ENCODE measurements at places on chromosomes 16 and 17. TPM values are rescaled to one million over a fixed set of nuclear protein-coding genes. Genes with fewer than 3 reads are reported as not detected.

GRCh38 chr17:49890852-49891251 is 43.0 kb upstream of the TAC4 start:
- no peak for DNase-seq
- no peak overlapping the region for H3K27ac ChIP-seq
- H3K4me1 ChIP-seq, result no peaks in the 10 kb centered on the region
- no peaks in the 10 kb centered on the region for H3K36me3 ChIP-seq

DNA sequence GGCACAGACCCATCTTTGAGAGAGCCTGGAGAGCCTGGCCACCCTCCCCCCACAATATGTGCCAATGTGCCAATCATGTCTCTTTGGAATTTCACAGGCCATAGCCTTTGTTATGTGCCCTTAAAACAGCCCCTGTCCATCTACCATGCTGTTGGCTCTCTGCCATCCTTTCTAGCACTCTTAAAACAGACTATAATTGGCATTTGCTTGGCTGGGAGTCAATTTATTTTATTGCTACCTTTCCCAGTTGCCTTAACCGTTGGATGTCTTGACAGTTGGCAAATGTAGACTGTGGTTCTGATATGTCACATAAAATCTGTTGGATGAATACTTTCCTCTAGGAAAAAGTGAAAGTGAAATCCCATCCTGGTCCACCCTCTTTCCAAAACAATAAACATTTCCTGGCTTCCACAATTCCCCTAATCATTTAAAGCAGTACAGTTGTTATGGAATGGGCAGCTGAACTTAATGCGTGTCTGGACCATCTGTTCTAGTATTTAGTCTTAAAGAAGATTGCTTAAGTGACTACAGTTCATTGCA is 394.0 kb downstream of the KCNJ2 start:
- H3K27me3 ChIP-seq, result peaks cover 4% of the 10 kb centered on the region
- H3K4me3 ChIP-seq, result no peak overlapping the region
- H3K4me1 ChIP-seq, result no peaks in the 10 kb centered on the region

- H3K27ac ChIP-seq, result no peak overlapping the region
- DNase-seq, result no peak
- H3K27me3 ChIP-seq, result no peaks in the 10 kb centered on the region
- H3K4me3 ChIP-seq, result no peak overlapping the region
These were observed 52.5 kb downstream of the TEKT5 start for GRCh38 chr16:10641953-10642949.

GRCh38 chr17:82065193-82065637 is 389 bp downstream of the DUS1L start:
- peaks cover 1% of the 10 kb centered on the region for H3K36me3 ChIP-seq
- H3K4me1 ChIP-seq, result peaks cover 14% of the 10 kb centered on the region
- H3K4me3 ChIP-seq, result peak overlapping the region; percentile 75

- H3K27me3 ChIP-seq, result no peaks in the 10 kb centered on the region
- H3K27ac ChIP-seq, result no peak overlapping the region
- H3K36me3 ChIP-seq, result no peaks in the 10 kb centered on the region
- no peak overlapping the region for H3K4me3 ChIP-seq
- DNase-seq, result no peak
These were observed 2231.0 kb downstream of the TP53TG3F start for GRCh38 chr16:35690413-35690812.

DNA sequence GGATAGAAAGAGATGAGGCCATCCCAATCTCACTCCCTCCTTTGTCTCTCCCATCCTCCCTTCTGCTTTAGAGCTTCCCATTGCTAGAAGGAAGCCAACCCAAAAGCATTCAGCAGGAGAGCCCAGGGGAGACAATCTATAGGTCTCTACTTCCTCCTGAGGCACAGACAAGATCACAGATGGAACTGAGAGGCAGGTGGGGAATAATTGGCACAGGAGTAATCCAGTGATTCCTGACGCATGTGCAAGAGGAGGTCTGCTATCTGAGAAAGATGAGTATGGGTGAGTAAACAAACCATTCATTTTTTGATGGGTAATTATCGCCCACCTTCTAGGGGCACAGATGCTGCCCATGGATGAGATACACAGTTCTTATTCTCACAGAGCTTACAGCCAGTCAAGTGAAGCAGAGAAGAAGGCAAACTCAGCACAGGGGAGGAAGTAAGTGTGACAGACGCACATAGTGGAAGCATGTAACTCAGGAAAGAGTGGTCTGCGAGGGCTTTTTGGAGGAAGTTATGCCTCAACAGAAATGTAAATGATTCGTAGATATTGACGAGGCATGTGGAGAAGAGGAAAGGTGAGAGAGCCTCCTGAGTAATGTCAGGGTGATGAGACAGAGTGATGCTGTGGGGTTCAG is 88.9 kb upstream of the HLF start:
- peaks cover 3% of the 10 kb centered on the region for H3K36me3 ChIP-seq
- H3K4me1 ChIP-seq, result no peaks in the 10 kb centered on the region
- no peaks in the 10 kb centered on the region for H3K27me3 ChIP-seq
- no peak overlapping the region for H3K4me3 ChIP-seq
- no peak for DNase-seq

DNA sequence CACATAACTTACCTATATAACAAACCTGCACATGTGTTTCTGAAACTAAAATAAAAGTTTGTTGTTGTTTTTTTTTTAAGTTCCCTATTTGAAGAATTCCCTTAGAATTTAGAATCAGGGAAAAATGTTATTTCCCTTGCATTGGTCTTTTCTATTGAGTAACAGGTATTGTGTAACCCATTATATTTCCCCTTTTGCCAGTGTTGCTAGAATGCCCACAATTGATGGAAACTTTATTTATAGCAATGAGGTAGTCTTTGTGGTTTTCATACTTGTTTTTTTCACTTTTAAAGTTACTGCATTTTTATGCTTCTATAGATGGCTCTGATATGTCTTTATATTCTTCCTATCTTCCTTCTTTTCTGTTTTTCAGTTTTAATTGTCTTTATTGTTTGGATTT is 3.9 kb downstream of the NLRP1 start:
- peaks cover 63% of the 10 kb centered on the region for H3K36me3 ChIP-seq
- H3K4me3 ChIP-seq, result no peak overlapping the region
- H3K27me3 ChIP-seq, result no peaks in the 10 kb centered on the region

DNA sequence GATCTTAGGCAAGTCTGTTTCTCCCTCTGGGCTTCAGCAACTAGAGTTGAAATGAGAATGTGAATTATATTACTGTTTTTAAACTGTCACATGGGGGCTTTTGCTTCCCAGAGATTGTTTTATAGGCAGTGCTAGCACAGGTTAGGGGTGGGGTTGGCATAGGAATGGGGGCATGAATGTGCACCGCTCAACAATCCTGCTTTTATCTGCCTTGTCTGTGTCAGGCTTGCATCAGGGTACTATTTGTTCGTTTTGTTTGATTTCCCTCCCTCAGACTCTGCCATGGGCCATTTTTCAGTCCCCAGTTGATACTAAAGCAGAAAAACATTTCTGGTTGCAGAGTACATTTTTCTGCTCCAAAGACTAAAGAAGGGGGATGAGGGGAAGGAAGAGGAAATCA is 34.6 kb upstream of the IRX6 start:
- DNase-seq, result no peak
- H3K36me3 ChIP-seq, result no peaks in the 10 kb centered on the region
- no peak overlapping the region for H3K27ac ChIP-seq
- no peaks in the 10 kb centered on the region for H3K4me1 ChIP-seq

DNA sequence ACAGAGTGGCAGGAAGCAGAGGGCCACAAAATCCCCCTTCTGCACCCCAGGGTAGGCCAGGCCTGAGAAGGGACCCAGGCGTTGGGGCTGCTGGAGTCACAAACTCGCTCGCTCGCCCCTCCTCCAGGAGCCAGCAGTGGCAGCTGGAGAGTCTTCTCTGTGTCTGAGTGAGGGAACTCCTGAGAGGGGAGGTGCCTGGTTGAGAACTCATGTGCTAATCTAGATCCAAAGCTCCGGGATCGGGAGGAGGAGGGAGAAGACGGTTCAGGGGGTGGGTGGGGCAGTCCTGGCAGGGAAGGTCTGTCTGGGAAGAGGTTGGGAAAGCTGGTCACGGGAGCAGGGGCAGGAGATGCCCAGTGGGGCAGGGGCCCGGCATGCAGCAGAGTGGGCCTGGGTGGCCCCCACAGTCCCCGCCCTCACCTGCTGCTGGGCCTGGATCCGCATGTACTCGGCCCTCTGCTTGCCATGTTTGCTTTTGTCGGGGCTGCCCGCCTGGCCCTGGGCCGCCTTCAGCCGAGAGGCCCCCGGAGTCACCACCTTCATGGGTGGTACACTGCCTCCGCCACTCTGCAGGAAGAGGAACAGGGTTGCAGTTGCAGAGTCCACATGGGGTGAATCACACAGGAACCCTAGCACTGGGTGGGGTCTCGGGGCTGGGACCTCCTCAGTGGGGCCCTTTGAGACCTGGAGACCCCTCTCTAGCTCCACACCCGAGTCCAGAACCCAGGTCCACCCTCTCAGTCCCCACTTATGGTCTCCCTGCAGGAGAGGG is 62.2 kb downstream of the SRCIN1 start:
- H3K27ac ChIP-seq, result no peak overlapping the region
- H3K4me3 ChIP-seq, result no peak overlapping the region
- peaks cover 10% of the 10 kb centered on the region for H3K27me3 ChIP-seq
- H3K36me3 ChIP-seq, result no peaks in the 10 kb centered on the region
- no peak for DNase-seq

- H3K27me3 ChIP-seq, result no peaks in the 10 kb centered on the region
- H3K36me3 ChIP-seq, result peaks cover 46% of the 10 kb centered on the region
- peak; percentile 88 for DNase-seq
- peak within 1 kb of the TSS; percentile 82 for H3K4me3 ChIP-seq
- peaks cover 65% of the 10 kb centered on the region for H3K4me1 ChIP-seq
These were observed at the start of gene LIMD2 for GRCh38 chr17:63699638-63700527. Gene LIMD2, minus strand, starts transcription at chr17:63700125. Its CDS starts 827 bp downstream, at chr17:63699298.

- no peaks in the 10 kb centered on the region for H3K36me3 ChIP-seq
- H3K27me3 ChIP-seq, result peaks cover 30% of the 10 kb centered on the region
- no peak overlapping the region for H3K4me3 ChIP-seq
- H3K27ac ChIP-seq, result no peak overlapping the region
- no peaks in the 10 kb centered on the region for H3K4me1 ChIP-seq
- no peak for DNase-seq
These were observed 266.2 kb upstream of the FOXF1 start for GRCh38 chr16:86244158-86244557.

Gene CSF3
- not detected for total RNA-seq

Gene HOXB7
- 0.30 TPM for total RNA-seq

Gene PYY
- total RNA-seq, result not detected

Gene KRT28
- not detected for total RNA-seq

Gene TK2
- 6.4 TPM for total RNA-seq

Gene ITGAD
- not detected for total RNA-seq

Gene MEAK7
- total RNA-seq, result 8.9 TPM

Gene TMUB2
- total RNA-seq, result 20.3 TPM

Gene GINS3
- 23.0 TPM for total RNA-seq

Gene CPNE7
- 18.7 TPM for total RNA-seq

Gene HS3ST3A1
- total RNA-seq, result 0.56 TPM

Gene SYT17
- not detected for total RNA-seq

Gene TNFSF12
- total RNA-seq, result 13.7 TPM

Gene OTOP3
- not detected for total RNA-seq

Gene CDH16
- not detected for total RNA-seq

Gene FAM234A
- 11.3 TPM for total RNA-seq

Data from activated CD4-positive, alpha-beta T cell treated with anti-CD3 and anti-CD28 coated beads for 36 hours (primary cell).